Activated naive CD8-positive, alpha-beta T cell treated with anti-CD3 and anti-CD28 coated beads, Interleukin-2, amount 10 ng/mL, durations not matched to agents 7 days and 5 days (primary cell): ENCODE measurements at places on chromosomes 1 and 21. TPM values are rescaled to one million over a fixed set of nuclear protein-coding genes. Genes with fewer than 3 reads are reported as not detected.

The RGS8 gene
- total RNA-seq = not detected

DNA sequence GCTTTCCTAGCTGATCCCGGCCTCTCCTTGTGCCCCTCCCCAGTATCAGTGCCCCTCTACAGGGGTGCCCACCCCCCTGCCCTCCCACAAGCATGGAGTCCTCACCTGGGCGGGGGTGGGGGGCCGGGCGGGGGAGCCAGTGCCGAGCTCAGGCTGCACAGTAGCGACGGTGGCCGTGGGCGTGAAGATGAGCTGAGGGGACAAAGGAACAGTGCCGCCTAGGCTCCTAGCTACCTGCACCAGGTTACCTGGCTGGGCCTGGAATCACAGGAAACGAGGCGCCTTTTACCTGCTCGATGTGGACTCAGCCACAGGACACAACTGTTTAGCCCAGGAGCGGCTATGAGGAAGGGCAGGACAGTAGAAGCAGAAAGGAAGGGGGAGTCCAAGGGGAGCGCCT is 47.5 kb upstream of the A3GALT2 start:
- no peak for DNase-seq

- DNase-seq = no peak
These were observed 26.7 kb downstream of the MIER1 start for GRCh38 chr1:66951513-66951912.

The ASH1L gene
- 62.3 TPM for total RNA-seq

The PADI3 gene
- not detected for total RNA-seq

The NBL1 gene
- total RNA-seq = 36.0 TPM

DNA sequence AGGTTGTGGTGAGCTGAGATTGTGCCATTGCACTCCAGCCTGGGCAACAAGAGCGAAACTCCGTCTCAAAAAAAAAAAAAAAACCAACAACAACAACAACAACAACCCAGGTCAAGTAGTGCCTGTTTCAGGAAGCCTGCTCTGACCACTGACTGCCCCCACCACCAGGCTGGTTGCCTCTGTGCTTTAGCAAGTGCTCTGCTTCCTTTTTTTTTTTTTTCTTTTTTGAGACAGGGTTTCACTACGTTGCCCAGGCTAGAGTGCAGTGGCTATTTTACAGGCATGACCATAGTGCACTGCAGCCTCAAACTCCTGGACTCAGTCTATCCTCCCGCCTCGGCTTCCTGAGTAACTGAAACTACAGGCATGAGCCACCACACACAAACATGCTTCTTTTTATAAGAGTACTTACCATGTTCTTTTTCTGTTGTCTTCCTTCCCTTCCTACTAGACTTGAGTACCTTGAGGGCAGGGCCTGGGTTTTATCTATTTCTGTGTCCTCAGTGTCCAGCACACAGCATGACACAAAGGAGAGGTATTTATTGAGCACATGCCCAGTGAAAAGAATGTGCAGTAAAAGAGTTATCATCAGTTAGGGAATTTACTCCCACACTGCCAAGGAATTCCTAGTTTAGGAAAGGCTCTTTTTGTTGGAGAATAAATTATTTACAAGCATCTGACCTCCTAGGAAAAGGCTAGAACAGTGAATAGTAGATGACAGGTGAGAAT is 9.9 kb upstream of the COA7 start:
- no peak for DNase-seq

- DNase-seq = no peak
These were observed 11.8 kb downstream of the KHDRBS1 start for GRCh38 chr1:32025515-32025914.

GRCh38 chr1:228205526-228206436 is 2.1 kb upstream of the OBSCN start:
- DNase-seq = no peak

GRCh38 chr1:47752559-47752958 is 244.6 kb downstream of the TRABD2B start:
- no peak for DNase-seq

DNA sequence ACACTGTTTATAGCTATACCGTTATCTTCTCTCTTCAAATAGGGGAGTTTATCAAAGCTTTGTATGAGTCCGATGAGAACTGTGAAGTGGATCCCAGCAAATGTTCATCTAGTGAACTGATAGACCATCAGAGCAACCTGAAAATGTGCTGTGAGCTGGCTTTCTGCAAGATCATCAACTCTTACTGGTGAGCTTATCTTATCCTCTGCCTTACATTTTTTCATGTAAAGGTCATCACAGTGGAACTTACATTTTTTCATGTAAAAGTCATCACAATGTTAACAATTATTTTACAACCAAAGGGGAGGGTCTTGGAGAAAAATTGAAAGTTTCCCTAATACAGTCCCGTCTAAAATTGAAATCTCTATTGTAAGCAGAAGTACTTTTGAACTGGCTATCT is 45.2 kb downstream of the CLEC20A start:
- no peak for DNase-seq

- no peak for DNase-seq
These were observed 84.9 kb downstream of the KIF14 start for GRCh38 chr1:200535605-200536004.

The CD247 gene
- 252 TPM for total RNA-seq

DNA sequence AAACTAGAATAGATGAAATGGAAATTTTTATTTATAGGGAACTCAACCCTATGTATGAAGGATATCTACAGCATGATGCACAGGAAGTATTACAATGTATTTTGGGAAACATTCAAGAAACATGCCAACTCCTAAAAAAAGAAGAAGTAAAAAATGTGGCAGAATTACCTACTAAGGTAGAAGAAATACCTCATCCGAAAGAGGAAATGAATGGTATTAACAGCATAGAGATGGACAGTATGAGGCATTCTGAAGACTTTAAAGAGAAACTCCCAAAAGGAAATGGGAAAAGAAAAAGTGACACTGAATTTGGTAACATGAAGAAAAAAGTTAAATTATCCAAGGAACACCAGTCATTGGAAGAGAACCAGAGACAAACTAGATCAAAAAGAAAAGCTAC is 7.9 kb downstream of the USP1 start:
- no peak for DNase-seq

The CLEC20A gene
- total RNA-seq = not detected

GRCh38 chr1:224620105-224620504 is 4.0 kb downstream of the CNIH3 start:
- no peak for DNase-seq

GRCh38 chr1:118878661-118879060 is 109.5 kb downstream of the TBX15 start:
- DNase-seq = no peak

GRCh38 chr1:186202271-186202764 is 172.7 kb downstream of the TPR start:
- no peak for DNase-seq

- DNase-seq = no peak
These were observed 40.9 kb downstream of the TNFRSF9 start for GRCh38 chr1:7899741-7900140.

The KLHDC9 gene
- 1.2 TPM for total RNA-seq

DNA sequence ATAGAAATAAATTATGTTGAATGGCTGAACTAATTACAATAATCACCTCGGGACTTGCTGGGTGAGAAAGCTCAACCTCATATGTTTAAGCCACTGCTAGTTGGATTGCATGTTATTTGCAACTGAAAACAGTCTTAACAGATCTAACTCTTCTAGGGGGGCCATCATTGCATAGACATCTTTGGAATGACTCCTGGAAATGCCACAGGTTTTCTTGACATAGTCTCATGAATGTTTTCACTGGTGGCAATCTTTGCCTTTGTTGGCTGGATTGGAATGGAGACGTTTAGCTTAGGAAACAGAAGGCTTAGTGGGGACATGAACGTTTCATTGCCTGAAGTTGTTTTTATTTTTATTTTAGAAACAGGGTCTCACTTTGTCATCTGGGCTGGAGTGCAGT is 8.8 kb upstream of the WDTC1 start:
- no peak for DNase-seq

DNA sequence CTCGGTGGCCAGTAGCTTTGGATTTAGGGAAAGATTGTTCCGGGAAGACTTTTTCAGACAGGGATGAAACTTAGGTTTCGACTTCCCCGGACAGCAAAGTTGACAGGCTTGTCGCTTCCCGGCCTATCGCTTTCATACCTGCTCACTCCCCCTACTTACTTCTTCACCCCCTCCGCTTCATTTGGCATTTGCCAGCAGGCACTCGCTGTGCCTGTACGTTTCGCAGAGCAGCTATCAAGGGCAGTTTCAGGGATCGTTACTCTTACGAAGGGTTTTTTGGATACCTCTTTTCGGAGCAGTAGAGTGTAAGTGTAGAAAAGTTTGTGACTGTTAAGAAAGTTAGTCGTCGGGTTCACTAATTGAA is 393 bp downstream of the BLZF1 start:
- DNase-seq = peak; percentile 59

DNA sequence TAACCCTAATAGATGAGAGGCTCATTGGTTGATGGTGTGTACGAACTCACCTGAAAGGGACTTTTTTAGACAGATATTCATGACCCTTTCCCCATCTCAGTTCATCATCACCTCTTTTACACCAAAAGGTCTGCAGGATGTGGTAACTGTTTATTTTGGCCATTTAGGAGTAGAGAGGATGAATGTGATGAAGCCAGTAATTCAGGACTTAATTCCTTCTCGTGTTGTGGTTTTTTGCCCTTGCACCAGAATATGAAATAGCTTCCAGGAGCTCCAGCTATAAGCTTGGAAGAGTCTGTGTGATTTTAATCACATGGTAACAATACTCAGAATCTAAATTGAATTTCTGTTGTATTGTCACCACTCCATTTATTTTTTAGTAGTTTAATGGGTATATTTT is 189.4 kb upstream of the KCTD3 start:
- no peak for DNase-seq

- DNase-seq = no peak
These were observed 74.7 kb downstream of the KIFAP3 start for GRCh38 chr1:169999761-170000160.

GRCh38 chr1:50917138-50918137 is 42.6 kb downstream of the FAF1 start:
- DNase-seq = no peak

- DNase-seq = no peak
These were observed 4.1 kb upstream of the SLC44A3 start for GRCh38 chr1:94816030-94816429.

DNA sequence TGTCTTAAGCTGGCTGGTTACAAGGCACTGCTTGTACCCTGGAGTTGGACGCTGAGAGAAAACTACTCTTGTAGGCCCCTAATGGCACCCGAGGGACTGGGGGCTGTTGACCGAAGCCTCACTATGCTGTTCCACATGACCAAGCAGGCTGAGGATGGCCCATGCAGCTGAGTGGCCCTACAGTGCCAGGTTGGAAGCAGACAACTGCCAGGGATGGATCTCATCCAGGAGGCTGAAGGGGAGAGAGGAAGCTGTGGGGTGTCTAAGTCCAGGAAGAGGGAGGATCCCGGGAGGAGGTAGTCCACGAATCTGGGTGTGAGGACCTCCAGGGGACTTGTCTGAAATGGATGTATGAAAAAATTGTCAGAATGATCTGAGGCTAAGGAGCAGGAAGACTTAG is 45.8 kb downstream of the FOXD2 start:
- no peak for DNase-seq

DNA sequence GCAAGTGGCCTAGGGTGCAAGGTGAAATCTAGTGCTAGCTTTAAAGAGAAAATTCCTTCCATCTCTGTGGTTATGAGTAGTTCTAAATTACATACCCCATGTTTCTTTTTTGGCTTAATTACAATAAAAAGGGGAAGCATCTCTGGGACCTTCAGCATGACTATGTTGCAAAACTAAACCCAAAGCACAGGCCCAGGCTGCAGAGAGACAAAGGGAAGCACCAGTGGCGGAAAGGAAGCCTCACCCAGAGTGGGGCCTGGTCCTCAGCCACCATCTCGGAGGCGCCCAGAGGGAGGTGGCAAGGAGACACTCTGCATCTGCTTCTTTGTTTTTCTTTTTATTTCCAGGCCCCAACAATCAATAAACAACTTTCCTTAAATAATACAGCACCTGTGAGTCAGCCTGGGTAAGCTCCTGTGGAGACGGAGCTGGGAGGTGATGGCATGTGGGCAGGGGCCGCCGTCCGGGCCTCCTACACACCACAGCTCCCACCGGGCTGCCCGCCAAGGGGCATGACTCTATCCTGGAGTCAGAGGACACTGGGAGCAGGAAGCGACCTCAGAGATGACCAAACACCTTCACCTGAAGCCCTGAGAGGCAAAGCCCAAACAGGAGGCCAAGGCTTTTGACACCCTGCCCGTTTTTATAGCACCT is 21.7 kb downstream of the ITPKB start:
- no peak for DNase-seq

DNA sequence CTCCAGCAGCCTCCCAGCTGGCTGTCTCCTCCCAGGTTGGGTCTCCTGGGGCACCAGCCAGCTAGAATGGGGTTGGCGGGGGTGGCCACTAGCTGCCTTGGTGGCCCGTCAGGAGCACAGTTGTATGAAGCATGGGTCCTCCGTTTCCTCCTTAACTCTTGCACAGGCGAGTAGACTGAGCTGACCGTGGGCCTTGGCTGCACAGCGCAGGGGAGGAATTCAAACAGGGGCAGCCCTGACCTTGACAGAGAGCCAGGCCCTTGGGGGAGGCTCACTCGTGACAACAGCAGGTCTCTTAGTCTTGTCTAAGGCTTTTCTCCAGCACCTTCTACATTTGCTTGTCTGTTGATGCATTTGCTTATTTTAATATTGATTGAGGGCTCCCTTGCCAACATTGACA is 114.1 kb downstream of the PRDM2 start:
- DNase-seq = no peak

- no peak for DNase-seq
These were observed 265.0 kb downstream of the SDCCAG8 start for GRCh38 chr1:243520831-243521230.

- no peak for DNase-seq
These were observed 67.2 kb upstream of the WDR26 start for GRCh38 chr1:224501836-224502235.

The SYT6 gene
- total RNA-seq = not detected

DNA sequence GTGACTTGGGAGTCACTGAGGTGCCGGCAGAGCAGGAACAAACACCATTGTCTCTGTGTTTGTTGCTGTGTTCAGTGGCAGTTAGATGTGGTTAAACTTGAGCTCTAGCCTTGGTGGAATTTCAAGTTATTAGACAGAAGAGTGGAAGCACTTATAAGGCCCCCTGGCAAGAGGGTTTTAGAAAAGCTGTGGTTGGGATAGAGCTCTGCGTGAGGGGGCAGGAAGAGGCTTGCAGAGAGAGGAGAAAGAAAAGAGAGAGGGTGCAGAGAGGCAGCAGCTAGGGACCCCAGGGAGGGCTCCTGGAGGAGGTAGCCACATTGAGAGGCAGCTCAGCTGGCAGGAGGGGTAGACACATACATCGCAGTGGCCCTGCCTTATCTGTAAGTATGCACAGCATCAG is 128.2 kb downstream of the GALNT2 start:
- DNase-seq = no peak
